ENCODE measurements at places on chromosomes 13 and 19.
A peak's percentile ranks its signal among the peaks of the same experiment; 100 is the strongest.

DNA sequence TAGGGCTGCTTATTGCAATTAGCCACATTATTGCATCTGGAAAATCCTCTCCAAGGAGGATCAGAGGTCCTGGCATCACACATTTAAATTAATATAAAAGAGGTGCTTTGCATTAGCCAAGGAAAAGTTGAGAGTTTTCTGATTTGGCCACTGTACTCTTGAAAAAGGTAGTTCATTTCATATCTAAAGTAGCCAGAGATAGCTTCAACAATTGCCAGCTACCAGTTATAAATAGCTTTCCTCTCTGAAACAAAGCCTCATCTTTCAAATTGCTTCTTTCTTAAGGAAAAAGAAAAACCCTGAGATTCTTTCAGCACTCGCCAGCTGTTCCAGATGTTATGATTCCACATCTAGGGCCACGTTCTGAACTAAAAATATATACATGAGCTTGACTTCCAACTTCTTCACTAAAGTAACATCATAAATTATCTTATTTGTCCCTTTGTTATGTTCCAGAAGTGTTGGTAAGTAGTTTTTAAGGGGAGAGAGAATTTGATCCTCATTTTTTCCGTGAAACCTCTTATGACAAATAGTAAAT, 69.6 kb downstream of the ERCC5 start:
- no peak for DNase-seq

GRCh38 chr13:19713186-19713965, 69.4 kb downstream of the PSPC1 start:
- DNase-seq, result no peak

- peak; percentile 32 for DNase-seq
These were observed 17.2 kb downstream of the KCNC3 start for GRCh38 chr19:50311723-50312635.

GRCh38 chr19:9913237-9914000, 22.9 kb downstream of the OLFM2 start:
- no peak for DNase-seq

GRCh38 chr13:39766464-39767158, 111.1 kb downstream of the COG6 start:
- DNase-seq, result no peak

DNA sequence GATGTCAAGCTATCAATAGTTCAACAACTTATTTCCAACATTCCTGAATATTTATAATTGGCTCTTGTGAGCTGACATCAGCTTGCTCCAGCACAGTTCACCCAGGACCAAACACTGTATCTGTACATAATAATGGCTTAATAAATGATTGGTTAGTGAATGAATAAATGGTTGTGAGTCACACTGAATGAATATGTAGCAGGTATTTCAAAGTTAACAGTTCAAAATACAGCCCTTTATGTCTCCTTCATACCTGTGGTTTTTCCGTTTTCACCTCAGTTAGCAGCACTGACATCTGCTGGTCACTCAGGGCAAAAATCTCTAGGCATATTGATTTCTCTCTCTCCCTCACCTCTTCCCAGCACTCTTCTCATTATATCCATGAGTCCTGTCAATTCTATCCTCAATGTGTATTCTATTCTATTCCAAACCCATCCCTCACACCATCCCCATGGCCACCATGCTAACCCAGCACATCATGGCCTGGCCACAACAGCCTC, 76.3 kb downstream of the PEG3 start:
- DNase-seq, result no peak

GRCh38 chr13:108425056-108425455, 155.5 kb downstream of the TNFSF13B start:
- DNase-seq, result no peak

- DNase-seq, result no peak
These were observed 5.9 kb downstream of the PKN1 start for GRCh38 chr19:14439014-14439413.

DNA sequence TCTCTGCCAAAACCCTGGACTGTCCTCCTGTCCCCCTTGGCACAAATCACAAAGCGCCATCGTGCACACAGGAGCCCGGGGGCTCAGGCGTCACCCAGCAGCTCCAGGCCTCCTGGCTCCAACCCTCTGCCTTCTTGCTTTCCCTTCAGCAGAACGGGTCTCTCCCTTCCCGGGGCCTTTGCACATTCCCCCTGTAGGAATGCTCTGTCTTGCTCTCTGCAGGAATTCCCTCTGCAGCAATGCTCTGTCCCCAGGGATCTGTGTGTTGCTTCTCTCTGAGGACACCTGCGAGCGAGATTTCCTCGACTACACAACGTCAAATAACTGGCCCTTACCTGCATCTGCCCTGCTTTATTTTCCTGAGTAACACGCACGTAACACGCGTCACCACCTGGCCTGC, 13.3 kb upstream of the RASA3 start:
- no peak for DNase-seq

GRCh38 chr19:39133431-39134270, 8.1 kb downstream of the PAK4 start:
- DNase-seq, result no peak
